ENCODE measurements at places on chromosomes 5 and 9.

DNA sequence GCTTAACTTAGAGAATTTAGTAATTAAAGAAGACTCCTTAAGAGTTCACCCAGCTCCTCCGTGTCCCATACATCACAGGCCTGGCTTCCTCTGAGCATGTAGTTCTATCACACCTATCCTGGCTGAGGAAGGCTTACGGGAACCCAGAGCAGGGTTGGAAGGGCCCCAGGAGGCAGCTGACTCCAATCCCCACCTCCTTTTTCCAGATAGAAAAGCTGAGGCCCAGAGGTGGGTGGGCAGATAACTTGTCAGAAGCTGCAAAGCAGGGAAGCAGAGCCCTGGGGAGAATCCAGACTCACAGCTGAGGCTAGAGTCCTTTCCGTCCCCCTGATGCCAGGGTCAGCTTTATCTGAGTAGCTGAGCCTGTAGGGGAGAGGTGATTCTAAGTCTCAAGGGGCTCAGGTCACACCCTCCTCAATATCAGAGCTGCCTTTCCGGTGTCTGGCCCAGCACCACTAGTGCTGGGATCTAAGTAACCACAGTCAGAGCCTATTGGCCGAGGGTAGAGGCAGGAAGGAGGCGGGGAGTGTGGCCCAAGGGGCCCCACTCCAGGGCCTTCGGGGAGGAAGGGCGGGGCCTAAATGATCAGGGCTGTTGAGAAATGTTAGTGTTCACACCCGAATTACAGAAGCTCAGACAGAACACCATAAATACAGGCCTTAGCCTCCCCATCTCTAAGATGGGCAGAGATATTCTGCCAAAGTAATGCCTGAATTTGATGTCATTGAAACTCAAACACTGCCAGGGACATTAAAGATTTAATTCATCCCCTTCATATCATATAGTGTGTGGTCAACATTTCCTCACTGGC is 9.9 kb downstream of the CCDC69 start:
- peak; percentile 67 for DNase-seq

- no peak for DNase-seq
These were observed 431.6 kb downstream of the IRX1 start for GRCh38 chr5:4027088-4027734.

- DNase-seq = no peak
These were observed 281.9 kb upstream of the TUSC1 start for GRCh38 chr9:25960178-25960577.

DNA sequence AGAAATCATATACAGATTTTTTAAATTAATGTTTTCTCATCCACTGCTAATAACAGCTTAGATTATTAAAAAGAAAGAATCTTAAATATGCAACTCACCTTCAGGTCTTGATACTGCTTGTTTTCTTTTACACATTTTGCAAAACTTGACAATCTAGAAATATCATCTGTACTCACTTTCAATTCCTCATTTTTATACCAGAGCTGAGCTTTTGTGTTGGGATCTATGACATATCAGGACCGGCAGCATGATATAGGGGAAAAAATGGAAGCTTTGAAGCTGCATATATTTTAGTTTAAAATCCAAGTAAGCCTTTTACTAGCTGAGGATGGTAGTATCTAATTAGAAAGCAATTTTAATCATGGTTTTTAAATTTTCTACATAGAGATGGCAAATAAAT is 75.7 kb upstream of the SMARCA2 start:
- no peak for DNase-seq

DNA sequence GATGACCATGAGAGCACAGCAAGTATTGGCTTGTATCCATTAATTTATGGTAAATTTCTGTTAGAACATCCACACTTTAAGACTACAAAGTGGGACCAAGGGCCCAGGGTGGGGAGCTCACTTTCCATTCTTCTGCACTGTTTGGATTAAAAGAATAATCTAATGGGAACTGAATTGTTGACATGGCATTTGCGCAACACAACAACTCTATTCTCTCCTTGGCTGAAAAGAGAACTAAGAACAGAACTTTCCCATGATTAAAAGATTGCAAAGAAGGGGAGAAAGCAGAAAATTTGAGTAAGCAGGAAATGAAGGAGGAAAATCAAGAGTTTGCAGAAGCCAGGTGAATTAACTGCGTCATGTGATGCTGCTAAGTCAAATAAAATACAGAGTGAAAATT is 143.4 kb downstream of the HINT1 start:
- DNase-seq = no peak

- DNase-seq = no peak
These were observed 51.0 kb downstream of the HABP4 start for GRCh38 chr9:96500696-96501632.

GRCh38 chr9:116087751-116088194 is 65.8 kb upstream of the PAPPA start:
- no peak for DNase-seq

- DNase-seq = no peak
These were observed 7.2 kb upstream of the RPL26L1 start for GRCh38 chr5:172952034-172952511.

All from stimulated activated CD8-positive, alpha-beta memory T cell treated with anti-CD3 and anti-CD28 coated beads, Interleukin-7, amount 100 ng/mL, for 1 hour (primary cell).